Epithelial cell of esophagus (primary cell): ENCODE measurements at places on chromosomes 3 and 15.
A peak's percentile ranks its signal among the peaks of the same experiment; 100 is the strongest.

GRCh38 chr15:66917904-66918448, 147.4 kb upstream of the SMAD3 start:
- no peak for DNase-seq

DNA sequence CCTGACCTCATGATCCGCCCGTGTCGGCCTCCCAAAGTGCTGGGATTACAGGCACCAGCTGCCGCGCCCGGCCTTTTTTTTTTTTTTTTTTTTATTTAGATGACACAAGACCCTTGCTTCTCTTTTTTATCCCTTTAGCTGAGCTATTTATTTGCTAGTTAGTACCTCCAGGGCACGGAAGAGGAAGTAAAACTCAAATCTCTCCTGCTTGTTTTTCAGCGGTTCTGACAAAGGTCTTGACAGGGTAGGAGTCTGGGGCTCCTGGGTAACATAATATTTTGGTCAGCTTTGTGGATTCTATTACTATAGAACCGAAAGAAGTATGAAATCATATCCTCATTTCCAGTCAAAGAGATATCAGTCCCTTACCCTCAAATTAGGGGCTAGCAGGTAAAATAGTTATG, 44.0 kb upstream of the ETV5 start:
- DNase-seq, result no peak

DNA sequence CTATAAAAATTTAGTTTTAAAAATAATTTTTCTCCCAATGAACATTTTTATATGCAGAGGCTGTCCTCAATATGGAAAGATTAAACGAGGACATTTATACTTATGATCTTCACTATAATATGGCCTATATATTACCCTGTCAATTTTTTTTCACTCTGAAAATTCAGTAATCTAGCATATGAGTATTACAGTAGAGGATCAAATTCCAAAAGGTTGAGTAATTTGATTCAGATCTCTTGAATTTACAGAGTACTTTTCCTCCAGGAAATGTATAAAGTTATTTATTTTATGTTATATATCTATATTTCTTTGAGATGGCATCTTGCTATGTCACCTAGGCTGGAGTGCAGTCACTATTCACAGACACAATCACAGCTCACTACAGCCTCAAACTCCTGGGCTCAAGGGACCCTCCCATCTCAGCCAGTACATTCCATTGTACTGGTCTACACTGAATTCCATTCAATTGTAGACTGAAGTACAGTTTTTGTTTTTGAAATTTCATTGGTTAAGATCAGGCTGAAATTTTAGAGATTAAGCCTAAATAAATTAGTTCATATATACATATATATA, 16.3 kb upstream of the TRPM7 start:
- no peak for DNase-seq

DNA sequence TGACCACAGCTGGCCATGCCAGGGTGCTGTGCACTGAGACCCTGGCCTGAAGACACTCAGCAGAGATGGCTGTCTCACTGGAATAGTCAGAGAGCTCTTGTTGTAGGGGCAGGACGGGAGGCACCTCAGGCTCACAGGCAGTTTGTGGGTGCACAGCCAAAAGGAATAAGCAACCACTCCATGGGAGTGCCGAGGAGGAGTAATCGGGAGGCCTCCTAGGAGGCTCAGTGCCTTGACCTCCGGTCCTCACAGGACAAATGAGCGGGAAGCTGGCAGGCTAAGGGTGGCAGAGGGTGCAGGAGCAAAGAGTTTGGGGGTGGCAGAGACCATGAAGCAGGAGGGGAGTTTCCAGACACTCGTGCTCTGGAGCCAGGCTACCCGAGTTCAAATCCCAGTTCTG, 81.7 kb downstream of the SMAD6 start:
- DNase-seq, result no peak

- no peak for DNase-seq
Observed at GRCh38 chr15:25679964-25680685, 183.0 kb downstream of the ATP10A start.

GRCh38 chr15:72062319-72062718, 55.6 kb downstream of the MYO9A start:
- no peak for DNase-seq

DNA sequence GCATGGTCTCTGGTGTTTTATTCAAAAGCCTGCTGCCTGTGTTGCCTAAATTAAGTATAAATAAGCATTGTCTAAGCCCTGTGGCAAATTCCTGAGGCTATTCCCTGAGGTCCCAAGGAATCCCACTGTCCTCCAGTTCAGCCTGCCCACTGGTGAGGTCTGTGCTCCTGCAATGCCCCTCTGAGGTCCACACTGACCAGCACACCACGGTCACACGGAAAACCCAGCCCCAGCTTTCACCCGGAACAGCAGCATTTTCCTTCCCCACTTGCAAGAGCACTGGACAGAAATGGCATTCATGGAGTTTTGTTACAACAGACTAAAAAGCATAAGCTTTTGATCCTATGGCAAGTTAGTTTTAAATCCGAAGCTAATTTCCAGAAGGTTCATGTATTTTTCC, 234.0 kb downstream of the KLF13 start:
- no peak for DNase-seq

DNA sequence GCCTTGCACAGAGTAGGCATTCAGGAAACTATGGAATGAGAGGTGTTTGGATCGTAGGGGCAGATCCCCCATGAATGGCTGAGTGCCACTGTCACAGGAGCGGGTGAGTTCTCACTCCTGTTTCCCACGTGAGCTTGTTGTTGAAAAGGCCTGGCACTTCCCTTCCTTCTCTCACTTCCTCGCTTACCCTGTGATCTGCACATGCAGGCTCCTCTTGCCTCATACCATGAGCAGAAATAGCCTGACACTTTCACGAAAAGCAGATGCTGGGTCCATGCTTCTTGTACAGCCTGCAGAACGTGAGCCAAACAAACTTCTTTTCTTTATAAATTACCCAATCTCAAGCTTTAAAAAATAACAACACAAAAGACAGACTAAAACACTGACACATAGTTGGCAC, 55.4 kb downstream of the AGBL1 start:
- DNase-seq, result no peak

- peak; percentile 19 for DNase-seq
Observed at GRCh38 chr3:64824394-64824909, 136.7 kb upstream of the ADAMTS9 start.

- DNase-seq, result no peak
Observed at GRCh38 chr3:72041511-72041910, 256.6 kb upstream of the PROK2 start.

DNA sequence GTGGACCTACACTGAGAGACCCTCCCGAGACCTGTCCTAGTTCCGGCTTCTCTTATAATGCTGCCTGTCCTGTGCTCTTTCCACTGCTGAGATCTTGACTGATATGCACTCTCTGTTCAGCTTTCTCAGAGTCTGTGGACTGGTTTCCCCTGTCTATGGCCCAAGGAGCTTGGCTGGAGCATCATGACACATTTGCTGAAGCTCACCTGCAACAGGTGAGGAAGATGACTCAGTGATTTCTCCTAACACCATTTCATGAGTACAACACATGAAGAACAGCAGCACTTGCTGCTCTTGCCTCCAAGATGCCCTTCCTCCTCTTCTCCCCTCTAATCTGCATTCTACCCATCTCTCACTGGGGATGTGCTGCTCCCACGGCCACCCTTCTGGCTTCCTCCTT, 92.1 kb downstream of the DUT start:
- DNase-seq, result peak; percentile 82
